Fibroblast of villous mesenchyme (primary cell): ENCODE measurements at places on chromosomes 11 and 22.

DNA sequence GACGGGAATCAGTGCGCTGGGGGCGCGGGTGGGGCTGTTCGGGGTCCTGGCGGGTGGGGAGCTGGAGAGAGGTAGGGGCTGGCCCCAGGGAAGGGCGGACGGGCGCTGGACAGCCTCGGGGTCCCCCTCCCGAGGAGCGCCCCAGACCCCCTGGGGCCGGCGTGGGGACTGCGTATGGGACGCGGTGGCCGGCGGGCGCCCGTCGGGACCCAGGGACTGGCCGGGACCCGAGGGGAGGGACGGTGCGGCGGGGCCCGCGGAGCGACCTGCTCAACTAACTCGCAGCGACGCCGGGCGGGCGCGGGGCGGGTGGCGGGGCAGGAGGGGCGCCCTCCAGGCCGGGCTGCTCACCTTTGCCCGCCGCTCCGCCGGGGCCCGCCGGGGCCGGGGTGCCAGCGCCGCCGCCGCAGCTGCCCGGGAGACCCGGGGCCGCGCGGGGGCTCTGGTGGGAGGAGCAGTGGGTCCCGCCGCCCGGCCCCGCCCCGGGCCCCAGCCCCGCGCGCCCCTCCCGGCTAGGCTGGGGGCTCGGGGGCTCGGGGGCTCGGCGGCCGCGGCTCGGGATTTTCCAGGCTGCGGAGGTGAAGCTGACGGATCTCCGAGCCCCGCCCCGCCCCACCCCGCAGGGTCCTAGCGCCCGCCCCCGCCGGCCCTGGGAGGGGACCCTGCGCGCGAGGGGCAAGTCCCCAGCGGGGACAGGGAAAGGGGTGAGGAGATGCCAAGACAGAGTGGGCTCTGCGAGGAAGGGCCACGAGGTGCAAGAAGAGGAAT lies 12.3 kb downstream of the STARD10 start:
- DNase-seq: no peak

GRCh38 chr11:58900479-58901420 lies 38.5 kb upstream of the GLYATL1 start:
- peak; percentile 59 for DNase-seq

GRCh38 chr11:69894181-69894611 lies 75.0 kb upstream of the FGF3 start:
- DNase-seq: no peak

- peak; percentile 2 for DNase-seq
Measured at GRCh38 chr11:25961539-25961938, 370.4 kb upstream of the ANO3 start.

- DNase-seq: no peak
Measured at GRCh38 chr22:28139516-28139915, 220.5 kb upstream of the PITPNB start.

GRCh38 chr22:42655693-42656092 lies 6.5 kb upstream of the CYB5R3 start:
- no peak for DNase-seq
